SK-N-MC (cell line): ENCODE measurements at places on chromosomes 4 and X.

DNA sequence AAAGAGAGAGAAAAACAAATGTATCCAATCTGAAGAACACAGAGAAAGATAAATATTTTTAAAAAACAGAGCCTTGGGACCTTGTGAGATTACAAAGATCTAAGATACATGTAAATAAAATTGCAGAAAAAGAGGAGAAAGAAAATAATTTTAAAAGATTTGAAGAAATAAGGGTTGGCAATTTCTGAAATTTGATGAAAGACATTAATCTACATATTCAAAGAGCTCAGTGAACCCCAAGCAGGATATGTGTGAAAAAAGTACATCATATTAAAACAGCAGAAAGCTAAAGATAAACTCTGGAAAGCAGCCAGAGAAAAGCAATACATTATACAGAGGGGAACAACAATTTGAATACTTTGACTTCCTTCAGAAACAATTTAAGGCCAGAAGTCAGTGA lies 244.7 kb downstream of the ENOX2 start:
- DNase-seq = no peak

GRCh38 chrX:54484666-54485065 lies 11.4 kb downstream of the FGD1 start:
- no peak for DNase-seq

GRCh38 chr4:8085491-8086117 lies 73.0 kb downstream of the ABLIM2 start:
- DNase-seq = no peak

DNA sequence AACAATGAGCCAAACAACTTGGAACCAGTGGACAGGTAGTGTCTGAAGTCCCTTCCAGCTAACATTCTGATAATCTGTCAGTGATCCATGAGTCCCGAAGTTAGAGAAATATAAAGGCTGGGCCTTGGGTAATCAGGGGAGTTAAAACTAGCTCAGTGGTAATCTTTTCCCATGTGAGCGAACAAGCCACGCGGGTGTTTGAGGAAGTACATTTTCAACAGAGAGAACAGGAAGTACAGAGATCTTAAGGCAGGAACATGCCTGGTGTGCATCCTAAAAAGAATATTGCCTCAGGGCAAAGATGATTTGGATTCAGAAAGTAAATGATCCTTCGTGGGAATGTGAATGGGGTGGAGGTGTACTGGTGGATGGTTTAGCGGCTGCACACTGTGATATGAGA lies 42.9 kb downstream of the FNIP2 start:
- peak; percentile 84 for DNase-seq

GRCh38 chrX:104370089-104370488 lies 115.4 kb upstream of the ESX1 start:
- no peak for DNase-seq

DNA sequence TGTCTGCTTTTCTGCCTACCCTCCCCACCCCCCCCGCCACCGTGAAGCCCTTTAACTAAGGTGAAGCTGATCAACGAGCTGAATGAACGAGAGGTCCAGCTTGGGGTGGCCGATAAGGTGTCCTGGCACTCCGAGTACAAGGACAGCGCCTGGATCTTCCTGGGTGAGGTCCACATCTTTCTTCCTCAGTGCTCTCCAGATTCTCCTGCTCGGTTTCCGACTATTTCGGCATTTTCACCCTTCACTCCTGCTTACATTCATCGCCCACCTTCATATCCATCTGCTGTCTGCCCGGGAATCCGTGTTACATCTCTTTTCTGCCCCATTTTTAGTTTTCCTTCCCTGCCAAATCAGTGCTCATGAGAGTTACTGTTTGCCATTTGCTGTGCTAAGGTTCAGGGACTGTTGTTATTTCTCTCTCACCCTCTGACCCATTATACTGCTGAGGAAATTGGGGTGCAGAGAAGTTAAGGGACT lies 459 bp downstream of the RBMX2 start:
- no peak for DNase-seq

DNA sequence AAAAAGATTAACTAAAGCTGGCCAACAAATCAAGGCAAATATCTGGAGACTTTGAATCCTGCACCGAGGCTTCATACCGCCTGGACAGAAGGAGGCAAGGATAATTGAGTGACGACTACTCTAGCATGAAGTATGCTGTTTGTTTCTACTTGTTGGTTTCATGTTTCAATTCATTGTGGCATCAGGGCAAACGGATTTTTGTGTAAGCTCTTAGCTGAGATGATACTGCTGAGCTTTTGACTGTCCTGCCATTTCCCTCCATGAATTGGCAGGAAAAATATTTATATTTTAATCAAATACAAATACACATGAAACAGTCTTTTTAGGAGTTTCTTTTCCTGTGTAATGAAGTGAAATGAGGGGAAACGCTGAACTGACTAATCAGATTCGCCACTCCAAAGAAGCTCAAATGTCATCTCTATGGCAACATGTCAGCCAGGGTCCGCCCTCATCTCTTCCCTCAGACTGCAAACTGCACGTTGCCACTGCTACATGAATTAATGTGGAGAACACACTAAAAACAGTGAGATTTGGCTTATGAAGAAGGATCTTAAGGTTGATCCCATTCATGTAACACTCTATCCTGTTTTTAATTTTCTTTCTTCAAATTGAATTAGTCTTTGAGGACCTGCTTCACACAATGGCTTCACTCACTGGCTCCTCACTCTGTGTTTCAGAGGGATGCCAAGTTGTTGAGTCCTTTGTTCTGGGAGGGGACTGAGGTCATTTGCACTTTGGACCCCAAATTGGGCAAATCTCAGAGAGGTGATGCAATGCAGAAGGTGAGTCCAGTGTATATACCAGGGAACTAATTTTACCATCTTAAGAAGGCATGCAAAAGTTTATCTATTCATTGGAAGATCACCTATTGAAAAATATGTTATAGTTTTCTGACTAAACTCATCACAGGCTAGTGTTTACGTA lies 149.6 kb upstream of the MID1 start:
- DNase-seq = no peak

DNA sequence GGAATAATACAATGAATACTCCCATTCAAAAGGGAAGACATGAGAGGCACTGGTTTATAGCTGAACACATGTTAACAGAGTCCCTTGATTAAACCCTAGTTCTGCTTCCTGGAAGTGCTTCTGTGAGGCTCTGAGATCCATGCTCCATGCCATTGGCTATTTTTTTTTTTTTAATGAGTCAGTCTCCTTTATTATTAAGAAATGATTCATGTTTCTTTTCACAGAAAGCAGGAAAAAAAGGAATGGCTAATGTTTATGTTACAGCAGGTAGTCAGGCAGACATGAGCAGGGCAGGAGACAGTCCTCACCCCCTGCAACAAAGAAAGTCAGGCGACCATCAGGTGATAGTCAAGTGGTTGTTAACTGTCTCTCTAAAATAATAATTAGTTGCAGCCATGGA lies 598.7 kb downstream of the EPHA5 start:
- DNase-seq = no peak

DNA sequence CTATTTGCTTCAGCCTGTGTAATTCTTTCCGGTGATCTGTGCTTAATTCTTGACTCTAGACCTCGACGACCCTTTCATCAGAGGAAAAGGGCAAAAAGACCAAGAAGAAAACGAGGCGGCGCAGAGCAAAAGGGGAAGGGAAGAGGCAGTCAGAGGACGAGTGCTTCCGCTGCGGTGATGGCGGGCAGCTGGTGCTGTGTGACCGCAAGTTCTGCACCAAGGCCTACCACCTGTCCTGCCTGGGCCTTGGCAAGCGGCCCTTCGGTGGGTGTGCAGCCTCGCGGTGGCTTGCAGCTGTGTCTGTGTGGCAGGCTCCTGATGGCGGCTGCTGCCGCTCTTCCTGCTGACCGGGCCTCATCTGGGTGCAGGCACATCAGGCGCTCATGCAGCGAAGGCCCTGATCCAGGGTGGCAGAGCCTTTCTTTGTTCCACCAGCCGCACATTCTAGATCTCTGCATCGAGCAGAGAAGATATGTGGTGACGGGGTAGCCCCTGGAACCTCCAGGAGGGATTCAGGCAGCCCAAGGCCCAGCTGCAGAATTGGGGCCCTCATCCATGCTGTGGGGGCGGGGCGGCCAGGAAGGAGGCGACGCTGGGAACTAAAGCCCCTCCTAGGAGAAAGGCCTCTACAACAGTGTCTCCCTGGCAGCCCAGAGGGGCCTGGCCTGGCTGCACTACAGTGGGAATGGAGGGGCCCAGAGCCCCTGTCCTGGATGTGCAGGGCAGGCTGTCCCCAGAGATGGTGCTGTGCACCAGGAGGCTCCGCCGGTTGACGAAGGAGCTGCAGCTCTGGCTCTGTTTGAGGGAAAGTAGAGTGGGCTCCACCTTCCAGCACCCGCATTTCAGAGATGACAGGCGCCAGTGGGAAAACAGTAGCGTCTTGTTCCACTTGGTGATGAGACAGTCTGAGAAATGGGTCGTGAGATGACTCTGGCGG lies 32.1 kb downstream of the NELFA start:
- DNase-seq = no peak

- DNase-seq = peak; percentile 39
These were observed at the start of gene HCFC1 for GRCh38 chrX:153971450-153972367. HCFC1 (minus strand) TSS chrX:153971818; CDS start chrX:153970840, 978 bp downstream.

- no peak for DNase-seq
These were observed 156.9 kb upstream of the TTC29 start for GRCh38 chr4:147102596-147102995.

GRCh38 chr4:186740822-186741221 lies 17.2 kb upstream of the FAT1 start:
- no peak for DNase-seq

GRCh38 chr4:48243887-48244286 lies 25.8 kb downstream of the TEC start:
- DNase-seq = no peak

DNA sequence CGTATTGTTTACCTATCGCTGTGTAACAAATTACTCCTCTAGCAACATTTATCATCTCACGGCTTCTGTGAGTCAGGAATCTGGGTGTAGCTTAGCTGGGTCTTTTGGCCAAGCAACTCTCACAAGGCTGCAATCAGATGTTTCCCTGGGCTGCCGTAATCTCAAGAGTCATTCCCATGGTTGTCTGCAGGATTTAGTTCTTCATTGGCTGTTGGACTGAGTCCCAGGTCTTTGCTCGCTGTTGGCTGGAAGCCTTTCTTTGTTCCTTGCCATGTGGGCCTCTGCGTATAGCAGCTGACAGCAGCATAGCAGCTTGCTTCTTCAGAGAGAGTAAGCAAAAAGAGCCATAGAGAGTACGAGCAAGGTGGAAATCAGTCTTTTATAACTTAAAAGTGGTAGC lies 16.8 kb downstream of the POLR2B start:
- DNase-seq = no peak

DNA sequence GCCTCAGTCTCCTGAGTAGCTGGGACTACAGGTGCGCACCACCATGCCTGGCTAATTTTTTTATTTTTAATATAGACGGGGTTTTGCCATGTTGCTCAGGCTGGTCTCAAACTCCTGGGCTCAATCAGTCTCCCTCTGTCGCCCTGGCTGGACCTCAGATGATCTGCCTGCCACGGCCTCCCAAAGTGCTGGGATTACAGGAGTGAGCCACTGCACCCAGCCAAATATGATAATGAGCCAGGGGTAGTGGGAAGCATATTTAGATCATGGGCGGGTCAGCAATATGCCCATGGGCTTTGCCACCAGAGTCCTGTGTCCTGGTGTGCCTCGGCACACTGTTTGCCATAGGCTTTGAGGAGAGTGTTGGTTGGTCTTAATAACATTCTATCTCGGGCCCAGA lies 71.8 kb downstream of the FAM193A start:
- no peak for DNase-seq

DNA sequence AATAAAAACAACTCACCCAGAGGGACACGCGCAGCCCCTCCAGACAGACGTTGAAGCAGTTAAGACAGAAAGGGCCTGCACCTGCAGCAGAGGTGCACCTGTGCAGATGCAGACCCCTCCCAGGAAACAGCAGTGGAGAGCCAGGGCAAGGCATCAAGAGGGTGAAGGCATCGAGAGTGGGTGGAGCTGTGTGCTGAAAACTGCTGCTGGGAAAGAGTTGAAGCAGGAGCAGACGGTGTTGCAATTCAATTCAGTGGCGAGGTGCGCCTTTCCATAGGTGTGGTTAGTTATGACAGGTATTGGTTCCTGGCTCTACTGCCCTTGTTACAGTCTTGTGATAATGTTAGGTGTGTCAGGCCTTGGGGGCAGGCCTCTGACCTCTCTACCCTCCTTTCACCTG lies 16.7 kb downstream of the LETM1 start:
- no peak for DNase-seq

DNA sequence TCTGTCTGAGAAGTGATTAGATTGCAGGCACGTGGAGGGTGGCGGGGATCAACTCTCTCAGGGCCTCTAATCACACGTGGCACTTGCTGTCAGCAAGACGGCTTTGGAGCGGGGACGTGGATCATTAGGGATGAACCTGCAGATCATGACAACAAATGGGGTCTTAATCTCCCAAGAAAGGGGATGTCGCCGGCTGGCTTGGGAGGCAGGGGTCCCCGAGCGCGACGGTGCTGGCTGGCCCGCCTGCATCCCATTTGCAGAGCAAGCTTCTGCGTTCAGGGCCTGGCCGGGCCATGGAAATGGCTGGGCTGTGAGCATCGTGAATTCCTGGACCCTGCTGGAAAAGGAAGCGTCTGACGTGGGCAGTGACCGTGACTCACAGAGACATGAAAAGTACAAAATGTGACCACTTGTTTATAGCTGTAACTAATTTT lies 85.1 kb upstream of the SHOX start:
- no peak for DNase-seq

DNA sequence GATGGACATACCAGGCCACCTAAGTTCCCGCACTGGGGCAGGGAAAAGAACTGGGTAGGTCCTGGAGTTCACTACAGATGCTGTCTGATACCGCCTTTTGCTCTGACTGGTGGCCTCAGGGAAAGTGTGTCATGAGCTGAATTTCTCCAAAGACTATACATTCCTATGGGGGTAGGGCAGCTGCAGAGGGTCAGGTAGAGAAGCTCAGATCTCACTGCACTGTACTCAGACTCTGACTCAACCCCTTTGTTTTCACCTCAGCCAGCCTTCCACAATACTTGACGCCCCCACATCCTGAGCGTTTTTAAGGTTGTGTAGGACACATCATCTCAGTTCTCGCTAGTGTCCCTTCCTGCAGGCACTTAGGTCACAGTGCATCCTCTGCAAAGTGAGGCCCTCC lies 7.8 kb downstream of the GATB start:
- no peak for DNase-seq

DNA sequence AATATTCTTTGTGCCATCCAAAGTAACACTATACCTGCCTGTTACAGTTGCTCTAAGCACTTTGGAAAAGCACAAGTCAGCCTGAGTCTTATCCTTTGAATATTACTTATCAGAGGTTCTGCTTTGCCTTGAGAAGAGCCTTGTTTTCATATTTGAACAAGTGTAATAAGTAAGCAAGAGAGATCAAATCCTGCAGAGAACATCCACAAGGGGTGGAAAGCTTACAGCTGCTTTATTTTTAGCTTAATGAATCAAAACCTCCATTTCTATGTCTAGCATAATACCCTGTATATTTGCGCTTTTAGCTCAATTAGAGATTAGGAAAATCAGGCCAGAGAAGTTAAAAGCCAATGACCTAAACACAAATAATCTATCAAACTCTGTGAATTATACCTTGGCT lies 139.8 kb downstream of the CDS1 start:
- DNase-seq = no peak

GRCh38 chr4:155906554-155907247 lies 3.2 kb downstream of the TDO2 start:
- DNase-seq = peak; percentile 94
